Fibroblast of gingiva (primary cell): ENCODE measurements at places on chromosomes 1 and 21.

GRCh38 chr1:234928642-234929041 lies 200.0 kb downstream of the TOMM20 start:
- DNase-seq = no peak

DNA sequence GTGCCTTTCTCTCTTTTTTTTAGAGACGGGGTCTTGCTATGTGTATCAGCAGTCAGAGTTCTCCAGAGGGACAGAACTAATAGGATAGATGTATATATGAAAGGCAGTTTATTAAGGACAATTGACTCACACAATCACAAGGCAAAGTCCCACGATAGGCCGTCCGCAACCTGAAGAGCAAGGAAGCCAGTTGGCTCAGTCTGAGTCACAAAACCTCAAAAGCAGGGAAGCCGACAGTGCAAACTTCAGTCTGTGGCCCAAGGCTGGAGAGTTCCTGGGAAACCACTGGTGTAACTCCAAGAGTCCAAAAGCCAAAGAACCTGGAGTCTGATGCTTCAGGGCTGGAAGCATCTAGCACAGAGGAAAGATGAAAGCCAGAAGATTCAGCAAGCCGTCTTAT lies 16.3 kb upstream of the H3-3A start:
- DNase-seq = no peak

DNA sequence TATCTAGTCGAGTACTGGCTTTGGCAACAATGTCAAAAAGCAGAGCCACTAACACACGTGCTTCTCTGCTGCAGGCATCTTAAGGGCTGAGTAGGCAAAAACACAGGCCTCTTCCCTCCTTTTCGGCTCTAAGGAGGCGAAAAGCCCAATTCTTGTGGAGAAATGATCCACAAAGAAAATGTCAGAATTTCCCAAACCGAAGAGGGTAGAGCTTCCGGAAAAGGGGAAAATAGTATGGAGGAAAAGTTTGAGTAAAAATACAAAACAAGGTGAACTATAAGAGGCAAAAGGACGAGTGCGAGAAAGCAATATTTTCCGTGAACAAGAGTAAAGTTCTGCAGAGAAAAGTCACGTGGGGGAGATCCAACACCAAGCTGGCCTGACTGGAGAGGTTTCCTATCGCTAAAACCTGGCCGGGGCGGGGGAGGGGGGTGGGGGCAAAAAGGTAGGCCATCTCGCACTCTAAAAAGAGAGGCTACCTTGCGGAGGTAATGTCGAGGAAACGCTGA lies 551 bp downstream of the ZRANB2 start:
- no peak for DNase-seq

- DNase-seq = no peak
Measured at GRCh38 chr1:31745946-31746670, 18.0 kb downstream of the ADGRB2 start.
